Occipital lobe (tissue), 3 donors: ENCODE measurements at places on chromosomes 1 and 21. TPM values are rescaled to one million over a fixed set of nuclear protein-coding genes. Genes with fewer than 3 reads are reported as not detected.

LMX1A gene
- total RNA-seq, result not detected

DNA sequence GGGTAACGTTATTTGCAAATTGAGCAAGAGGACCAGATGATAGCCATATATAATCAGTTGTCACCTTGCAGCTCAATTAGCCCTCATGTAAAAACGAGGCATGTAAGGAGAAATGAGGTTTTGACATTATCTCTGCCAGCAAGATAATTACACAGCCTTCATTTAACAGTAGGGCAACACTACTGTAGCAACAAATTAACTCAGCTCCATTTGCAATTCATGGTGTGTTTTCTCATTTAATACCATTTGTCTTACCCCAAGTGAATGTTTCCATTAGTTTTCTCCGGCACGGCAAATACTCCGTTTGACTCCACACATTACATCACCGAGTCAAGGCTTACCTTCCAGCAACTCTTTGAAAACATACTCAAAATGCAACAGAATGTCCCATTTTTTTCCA, 66.7 kb downstream of the GPATCH2 start:
- no peak for DNase-seq

OR2L13 gene
- total RNA-seq, result 3.4 TPM

GRCh38 chr1:182614796-182615454, 10.7 kb upstream of the RGS16 start:
- DNase-seq, result peak; percentile 62

GPR25 gene
- not detected for total RNA-seq

ACKR1 gene
- total RNA-seq, result 0.62 TPM

DNA sequence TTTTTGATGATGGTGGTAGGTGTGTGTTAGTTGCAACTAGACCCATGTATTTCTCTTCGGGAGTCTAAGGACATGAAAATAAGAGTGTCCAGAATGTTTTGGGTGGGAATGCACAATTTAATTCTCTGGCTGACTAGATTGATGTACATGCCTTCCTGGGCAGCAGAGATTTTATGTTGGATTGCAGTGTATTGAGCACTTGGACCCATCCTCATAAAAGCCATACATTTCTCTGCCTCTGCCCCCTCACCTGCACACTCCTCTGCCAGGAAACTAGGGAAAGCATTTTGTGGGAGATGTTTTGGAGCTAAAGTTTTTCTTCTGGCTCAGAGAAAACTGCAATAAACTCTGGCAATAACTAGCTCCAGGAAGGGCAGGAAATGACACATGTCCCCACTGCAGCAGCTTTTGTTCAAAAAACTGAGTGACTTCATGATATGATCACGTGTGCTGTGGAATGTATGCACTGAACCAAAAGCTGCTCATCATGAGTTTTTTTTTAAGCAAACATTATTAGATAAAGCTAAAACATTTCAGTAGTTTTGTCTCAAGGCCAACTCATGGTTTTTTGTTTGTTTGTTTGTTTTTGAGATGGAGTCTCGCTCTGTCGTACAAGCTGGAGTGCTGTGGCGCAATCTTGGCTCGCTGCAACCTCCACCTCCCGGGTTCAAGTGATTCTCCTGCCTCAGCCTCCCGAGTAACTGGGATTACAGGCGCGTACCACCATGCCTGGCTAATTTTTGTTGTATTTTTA, 17.6 kb downstream of the RIT1 start:
- no peak for DNase-seq

DNA sequence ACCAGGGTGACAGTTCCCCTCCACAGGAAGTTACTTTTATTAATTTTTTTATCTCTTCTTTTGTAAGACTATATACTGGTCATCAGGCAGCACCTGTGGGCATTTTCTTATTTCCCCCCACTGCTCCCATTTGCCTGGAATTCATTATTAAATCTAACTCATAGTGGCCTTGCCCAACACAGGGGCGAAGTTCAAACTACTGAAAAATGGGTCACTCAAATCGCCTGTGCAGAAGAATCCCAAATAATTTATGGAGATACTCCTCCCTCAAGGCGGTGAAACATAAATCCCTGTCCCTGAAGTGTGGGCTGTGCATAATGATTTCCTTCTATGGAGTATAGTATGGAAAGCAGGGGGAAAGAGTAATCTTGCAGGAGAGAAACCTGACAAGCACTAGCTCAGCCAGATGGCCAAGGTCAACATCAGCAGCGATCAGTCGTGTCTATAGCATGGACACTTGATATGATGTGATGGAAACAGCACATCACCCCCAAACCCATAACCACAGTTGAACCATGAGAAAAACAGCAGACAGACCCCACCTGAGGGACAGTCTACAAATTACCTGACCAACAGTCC, 7.9 kb downstream of the CAMK2N1 start:
- DNase-seq, result no peak

DNA sequence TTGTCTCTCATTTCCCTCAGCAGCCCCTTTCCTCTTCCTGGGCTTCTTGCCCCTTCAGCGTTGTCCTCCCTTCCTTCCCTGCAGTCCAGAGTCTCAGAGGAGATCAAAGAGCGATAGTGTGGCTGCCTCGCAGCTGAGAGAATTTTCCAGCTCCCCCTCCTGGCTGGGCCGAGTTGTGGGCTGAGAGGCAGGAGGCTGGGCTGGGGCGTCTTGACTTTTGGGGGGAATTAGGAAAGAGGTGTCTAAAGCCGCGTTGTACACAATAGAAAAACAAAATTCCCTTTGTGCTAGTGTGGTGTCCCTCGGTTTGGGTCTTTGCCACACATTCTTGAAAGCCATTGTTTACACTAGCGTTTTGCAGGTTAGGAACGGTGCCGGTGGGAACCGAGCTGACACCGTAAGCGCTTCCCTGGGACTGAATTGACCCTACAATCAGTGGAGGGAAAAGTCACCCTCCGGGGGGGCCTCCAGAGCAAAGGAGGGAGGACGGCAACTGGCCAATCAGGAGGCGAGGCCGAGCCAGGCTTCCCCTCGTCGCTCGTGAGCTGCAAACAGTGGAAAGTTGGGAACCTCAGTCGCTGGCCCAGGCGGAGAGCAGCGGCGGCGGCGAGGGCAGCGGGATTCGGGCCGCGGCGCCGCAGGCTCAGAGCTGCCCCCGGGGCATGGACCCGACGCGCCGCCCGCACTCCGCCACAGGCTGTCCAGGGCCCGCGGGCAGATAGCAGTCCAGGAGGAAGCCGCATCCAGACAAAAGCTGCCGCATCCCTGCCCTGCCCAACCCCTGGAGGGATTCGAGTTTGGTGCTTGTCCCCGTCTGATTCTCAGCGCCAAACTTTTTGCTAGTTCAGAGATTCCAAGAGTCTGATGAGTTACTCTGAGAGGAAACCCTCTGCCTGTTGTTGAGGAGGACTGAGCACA, at the start of gene HMCN1:
Gene HMCN1 (plus strand): TSS at position 574 of the 918 bp plus-strand sequence. CDS start 389 bp downstream, outside the sequence.
- DNase-seq, result peak; percentile 10

DNA sequence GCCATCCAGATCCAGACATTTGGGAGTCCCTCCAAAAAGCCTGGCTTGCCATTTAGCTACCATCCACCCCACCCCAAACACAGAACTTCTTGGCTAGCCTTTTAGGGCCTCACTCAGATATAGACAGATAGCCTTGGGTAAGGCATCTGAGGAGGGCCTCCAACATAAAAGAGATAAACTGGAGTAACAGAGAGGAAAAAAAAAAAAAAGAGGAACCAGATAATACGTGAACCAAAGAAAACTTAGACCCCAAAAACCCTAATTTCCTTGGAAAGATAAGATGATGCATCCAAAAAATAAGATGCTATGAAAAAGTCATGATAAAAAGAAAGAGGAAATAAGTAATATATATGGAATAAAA, 19.8 kb upstream of the LSS start:
- DNase-seq, result no peak

- DNase-seq, result no peak
Measured at GRCh38 chr1:64488862-64489261, 18.9 kb downstream of the CACHD1 start.

DNA sequence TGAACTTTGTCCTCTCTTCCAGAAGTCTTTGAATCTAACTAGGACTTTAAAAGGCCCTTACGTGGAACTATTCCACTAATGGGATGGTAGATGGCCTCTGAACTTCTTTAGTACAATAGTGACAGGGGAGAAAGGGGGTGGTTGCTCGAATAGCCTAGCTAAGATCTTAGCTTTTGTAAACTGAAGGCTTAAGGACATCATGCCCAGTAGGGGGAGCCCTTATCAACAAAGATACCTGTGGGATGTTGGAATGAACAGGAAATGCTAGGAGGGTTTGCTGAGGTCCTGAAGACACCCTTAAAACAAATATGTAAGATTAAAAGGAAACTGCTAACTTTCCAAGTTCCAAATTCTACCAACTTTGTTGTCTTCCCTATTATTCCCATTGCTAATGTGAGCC, 33.2 kb downstream of the NHLH2 start:
- DNase-seq, result no peak

- no peak for DNase-seq
Measured at GRCh38 chr1:51188230-51188629, 47.8 kb upstream of the RNF11 start.

ASCL5 gene
- 0.16 TPM for total RNA-seq

- peak; percentile 15 for DNase-seq
Measured at GRCh38 chr1:12124693-12125421, 41.9 kb upstream of the TNFRSF1B start.

- DNase-seq, result no peak
Measured at GRCh38 chr1:187951817-187952216, 1123.1 kb downstream of the PLA2G4A start.

DNA sequence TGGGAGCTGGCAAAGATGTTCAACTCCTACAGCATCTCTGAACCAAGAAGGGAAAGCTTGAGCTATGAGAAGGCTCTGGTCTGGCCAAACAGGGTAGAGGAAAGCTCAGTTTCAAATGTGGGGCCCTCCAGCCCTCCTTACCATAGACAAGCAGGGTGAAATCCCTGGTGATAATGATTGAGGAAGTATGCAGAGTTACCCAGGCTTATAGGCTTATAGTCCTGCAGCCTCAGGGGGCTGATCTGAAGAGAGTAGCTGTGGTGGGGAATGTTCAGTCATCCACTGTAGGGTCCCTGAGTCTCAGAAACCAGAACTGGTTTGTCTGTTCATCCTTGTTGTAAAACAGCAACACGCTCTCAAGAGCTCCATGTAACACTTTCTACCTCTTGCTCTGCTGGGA, 19.8 kb upstream of the LY9 start:
- DNase-seq, result no peak

CFHR1 gene
- 0.94 TPM for total RNA-seq

- no peak for DNase-seq
Measured at GRCh38 chr1:34693081-34693480, 61.8 kb upstream of the GJB5 start.

CFHR3 gene
- not detected for total RNA-seq

BCAN gene
- 95.8 TPM for total RNA-seq

DNA sequence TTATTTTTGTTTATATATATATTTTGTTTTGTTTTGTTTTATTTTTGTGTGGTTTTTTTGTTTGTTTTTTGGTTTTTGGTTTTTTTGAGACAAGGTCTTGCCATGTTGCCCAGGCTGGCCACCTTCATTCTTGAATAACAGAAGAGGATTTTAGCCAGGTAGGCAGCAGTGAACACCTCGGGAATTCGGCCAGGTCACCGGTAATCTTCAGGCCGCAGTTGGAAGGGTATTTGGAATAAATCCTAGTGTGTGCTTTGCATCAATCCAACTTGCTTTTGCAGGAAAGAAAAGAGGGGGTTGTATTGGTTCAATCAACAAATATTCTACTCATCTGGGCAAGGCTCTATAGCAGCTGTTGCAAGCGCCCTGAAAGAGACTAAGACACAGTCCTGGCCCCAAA, 53.9 kb downstream of the MT1HL1 start:
- no peak for DNase-seq

DNA sequence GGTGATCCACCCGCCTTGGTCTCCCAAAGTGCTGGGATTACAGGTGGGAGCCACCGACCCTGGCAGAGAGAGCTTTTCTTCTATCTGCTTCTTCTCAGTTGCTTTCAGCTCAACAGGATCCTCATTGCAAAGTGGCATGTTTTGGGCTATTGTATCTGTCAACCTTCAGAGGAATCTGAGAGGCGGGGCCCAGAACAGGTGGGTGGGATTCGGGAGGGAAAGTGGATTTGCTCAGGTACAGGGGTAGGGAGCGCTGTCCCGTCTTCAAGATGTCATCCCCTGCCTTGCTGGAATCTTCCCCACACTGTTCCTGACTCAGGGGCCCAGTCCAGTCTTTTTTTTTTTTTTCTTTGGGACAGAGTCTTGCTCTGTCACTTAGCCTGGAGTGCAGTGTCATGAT, 26.9 kb upstream of the RCC2 start:
- DNase-seq, result no peak

GRCh38 chr1:77671836-77672235, 10.6 kb downstream of the ZZZ3 start:
- DNase-seq, result no peak

DNA sequence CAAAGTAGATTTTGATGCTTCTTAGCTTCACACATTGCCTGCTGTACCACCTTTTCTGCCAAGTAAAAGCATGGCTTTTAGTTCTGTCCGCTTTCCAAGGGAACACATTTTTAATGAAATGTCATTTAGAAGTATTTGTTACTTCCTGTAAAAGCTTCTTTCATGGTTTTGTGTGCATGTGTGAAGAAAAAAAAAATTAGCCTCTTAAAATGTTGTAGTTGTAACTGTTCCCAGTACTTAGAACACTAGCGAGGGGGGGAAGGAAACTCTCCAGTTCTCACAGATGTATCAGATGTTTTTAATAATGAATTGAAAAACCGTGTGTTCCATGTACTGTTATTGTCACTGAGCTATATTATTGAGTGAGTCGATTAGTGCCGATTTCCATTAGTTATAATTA, 568.3 kb upstream of the ADGRL2 start:
- no peak for DNase-seq

- no peak for DNase-seq
Measured at GRCh38 chr21:19541602-19542001, 1138.0 kb upstream of the TMPRSS15 start.

DNA sequence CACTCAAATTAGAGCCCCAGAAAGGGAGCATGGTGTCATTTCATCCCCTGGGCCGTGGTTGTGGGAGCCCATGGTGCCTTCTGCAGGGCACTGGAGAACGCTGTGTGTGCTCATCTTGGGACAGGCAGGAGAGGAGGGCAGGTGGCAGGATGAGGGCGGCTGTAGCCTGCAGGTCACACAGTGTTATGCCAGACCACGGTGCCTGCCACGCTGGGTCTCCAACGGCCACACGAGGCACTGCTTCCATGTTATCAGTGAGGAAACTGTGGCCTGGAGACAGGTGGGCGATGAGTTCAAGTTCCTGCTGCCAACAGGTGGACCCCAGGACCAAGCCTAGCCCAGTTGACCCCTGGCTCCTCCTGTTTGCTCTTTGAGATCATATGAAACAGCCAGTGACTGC, 21.0 kb downstream of the ABCG1 start:
- DNase-seq, result no peak

BATF3 gene
- 8.0 TPM for total RNA-seq

DNA sequence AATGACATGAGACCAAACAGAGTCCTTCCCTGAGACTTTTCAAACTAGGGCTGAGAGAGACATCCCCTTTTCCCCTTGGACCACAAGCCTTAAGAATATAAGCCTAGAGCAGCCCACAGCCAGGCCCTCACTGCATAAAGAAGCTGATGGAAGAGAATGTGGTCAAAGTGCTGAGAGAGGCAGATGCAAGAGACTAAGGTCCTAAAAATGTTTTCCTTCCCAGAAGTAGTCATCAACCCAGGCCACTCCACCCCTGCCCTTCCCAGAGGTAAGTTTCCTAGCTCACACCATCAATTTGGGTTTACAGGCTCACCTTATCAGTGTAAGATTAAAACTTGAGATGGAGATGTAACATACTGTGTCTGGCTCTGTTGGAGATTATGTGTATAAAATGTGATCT, 58.2 kb downstream of the BCAR3 start:
- no peak for DNase-seq

DNAI4 gene
- total RNA-seq, result 34.9 TPM

LENEP gene
- total RNA-seq, result 2.7 TPM

SF3B4 gene
- total RNA-seq, result 8.4 TPM

- DNase-seq, result no peak
Measured at GRCh38 chr1:53316424-53316765, 11.5 kb downstream of the LRP8 start.

GRCh38 chr1:18868801-18869424, 9.5 kb upstream of the TAS1R2 start:
- no peak for DNase-seq
